K562 (cell line): ENCODE measurements at places on chromosomes 12 and 14. TPM values are rescaled to one million over a fixed set of nuclear protein-coding genes. Genes with fewer than 3 reads are reported as not detected.

Gene METTL25
- 1.9 and 2.8 TPM in 2 replicates for total RNA-seq

Gene NTF3
- not detected in 2 replicates for total RNA-seq

Gene POTEM
- total RNA-seq = not detected in 2 replicates

Gene HOXC4
- 0.75 and 1.1 TPM in 2 replicates for total RNA-seq

Gene PTPN6
- 4.1 and 6.4 TPM in 2 replicates for total RNA-seq

Gene NFYB
- 17.8 and 19.4 TPM in 2 replicates for total RNA-seq

DNA sequence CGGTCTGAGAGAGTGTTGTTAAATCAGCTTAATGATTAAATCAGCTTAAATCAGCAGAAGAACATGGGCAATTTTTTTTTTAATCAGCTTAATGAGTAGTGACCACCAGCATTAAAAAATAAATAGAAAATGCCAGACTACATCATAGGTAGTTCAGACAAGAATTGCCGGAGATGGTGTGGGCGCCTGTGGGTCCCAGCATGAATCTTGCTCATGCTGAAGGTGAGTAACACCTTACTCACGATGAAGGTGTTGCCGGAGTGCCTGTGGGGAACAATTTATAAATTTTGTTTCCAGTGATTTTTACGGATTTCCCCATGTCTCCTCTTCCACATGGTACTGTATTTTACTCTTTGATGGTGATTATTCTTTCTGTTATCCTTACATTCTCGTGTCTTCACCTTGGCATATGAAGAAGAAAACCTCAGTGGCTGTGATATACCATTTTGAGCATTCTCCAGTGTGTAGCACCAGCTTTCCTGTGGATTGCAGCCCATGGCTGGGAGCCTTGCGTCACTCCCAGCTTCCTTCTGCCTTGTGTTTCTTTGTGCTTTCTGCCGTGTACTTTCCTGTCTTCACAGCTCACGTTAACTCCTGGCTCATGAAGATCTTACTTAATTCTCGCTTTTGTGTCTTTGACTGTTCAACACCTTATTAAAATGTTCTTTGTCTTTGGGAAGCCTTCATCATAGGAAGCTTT lies 4.7 kb downstream of the TDRD9 start:
- no peak for DNase-seq

DNA sequence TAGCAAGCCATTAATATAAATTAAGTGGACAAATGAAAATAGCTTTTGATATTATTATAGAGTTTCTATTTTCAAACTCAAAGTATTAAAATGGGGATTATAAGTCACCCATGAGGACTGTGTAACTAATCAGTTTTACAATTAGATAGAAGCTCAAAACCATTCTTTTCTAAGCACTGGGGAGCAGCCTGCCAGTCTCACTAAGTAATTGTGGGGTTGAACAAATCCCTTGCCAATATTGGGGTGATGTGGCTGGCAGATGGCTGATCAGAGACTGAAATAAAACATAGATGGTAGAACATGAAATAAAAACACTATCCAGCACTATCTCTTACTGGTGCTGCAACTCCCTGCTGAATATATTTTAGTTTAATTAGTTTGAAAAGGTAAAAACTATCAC lies 353.2 kb downstream of the FLRT2 start:
- no peak for DNase-seq

DNA sequence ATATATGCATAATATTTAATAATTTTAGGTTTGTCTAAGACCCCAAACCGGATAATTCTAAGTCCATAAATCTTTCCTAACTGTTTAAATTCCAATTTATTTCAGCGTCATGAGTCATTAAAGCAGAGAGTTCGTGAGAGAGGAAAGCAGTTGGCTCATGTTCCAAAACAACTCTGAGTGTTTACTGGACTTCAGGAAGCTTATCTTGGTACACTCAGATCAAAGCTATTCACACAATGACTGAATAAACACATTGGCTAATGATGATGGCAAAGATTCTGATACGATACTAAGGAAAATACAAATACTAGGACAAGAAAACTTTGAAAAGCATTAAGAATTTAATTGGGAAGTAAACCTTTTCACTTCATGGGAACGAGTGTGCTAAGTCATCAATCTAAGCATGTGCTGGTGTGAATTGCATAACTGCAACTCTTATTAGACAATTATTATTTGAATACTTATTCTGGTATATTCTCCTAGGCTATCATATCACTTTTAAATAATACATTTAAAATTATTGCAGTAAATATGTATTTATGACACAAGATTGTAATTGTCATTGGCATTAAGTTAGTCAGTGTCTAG lies 34.8 kb upstream of the CLEC14A start:
- DNase-seq = no peak

DNA sequence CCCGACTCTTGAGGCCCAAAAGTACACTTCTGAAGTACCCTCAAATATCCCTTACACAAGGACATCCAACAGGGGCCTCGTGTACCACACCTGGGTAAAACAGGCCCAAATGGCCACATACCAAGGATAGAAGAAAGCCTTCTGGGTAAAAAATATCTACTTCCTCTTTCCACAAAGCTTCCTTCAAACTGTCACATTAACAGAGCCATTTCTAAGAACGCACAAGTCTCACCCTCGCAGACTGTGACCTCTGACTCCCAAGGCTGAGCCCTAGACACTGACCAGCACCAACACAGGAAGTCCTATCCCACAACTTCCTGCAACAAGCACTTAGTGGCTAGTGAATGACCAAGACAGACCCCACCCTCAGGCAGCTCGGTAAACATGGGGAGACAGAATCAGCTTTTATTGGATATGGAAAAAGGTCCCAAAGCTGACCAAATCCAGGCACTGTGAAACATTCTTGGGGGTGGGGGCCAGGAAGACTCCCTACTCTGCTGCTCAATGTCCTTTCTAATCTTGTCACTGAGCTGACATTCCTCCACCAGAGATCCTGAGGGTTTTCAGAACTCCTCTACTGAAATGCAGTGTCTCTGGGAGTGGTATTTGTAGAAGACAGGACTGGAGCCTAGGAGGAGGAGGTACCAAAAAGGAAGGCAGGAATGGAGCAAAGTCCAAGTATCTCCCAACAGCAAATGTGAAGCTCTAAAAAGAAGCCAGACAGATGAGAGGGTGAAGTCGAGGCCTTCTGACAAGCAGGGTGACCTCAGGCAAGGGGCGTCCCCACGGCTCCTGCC lies 15.9 kb downstream of the KCTD10 start:
- peak; percentile 52 for DNase-seq

DNA sequence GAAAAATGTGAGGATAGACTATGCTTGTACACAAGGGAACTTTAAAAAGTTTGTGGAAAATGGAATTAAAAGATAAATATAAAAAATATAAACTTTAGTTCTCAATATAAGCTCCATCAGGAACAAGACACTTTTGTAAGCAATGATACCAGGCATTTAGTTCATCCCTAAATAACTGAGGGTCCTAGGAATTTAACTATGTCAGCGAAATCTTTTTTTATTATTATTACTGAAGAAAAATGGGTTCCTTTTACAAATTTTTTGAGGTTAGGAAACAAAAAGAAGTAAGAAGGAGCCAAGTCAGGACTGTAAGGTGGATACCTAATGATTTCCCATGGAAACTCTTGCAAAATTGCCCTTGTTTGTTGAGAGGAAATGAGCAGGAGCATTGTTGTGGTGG lies 102.8 kb downstream of the TRMT5 start:
- no peak for DNase-seq

GRCh38 chr12:54448344-54448743 lies 25.1 kb downstream of the GTSF1 start:
- no peak for DNase-seq

- DNase-seq = no peak
Measured at GRCh38 chr14:74846968-74847665, 28.8 kb downstream of the PROX2 start.

- no peak for DNase-seq
Measured at GRCh38 chr12:116376354-116377193, 99.1 kb upstream of the MED13L start.

DNA sequence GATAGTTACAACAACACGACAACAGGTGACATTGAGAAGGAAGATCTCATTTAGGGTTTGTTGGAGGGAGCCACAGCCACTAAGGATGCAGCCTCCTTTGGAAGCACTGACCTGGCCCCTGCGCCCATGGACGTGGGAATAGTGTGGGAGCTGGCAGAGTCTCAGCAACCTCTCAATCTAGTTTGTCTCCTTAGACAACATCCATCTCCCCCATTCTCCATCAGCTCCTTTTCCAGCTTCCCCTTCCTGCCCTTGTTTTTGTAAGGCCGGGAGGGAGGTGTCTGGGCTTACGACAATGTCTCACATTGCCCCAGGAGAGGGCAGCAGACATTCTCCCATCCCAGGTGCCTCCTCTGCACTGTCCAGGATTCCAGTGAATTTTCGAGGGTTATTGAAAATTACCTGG lies 170.2 kb upstream of the PZP start:
- DNase-seq = peak; percentile 22

- no peak for DNase-seq
Measured at GRCh38 chr12:26929590-26929989, 8.2 kb downstream of the INTS13 start.

DNA sequence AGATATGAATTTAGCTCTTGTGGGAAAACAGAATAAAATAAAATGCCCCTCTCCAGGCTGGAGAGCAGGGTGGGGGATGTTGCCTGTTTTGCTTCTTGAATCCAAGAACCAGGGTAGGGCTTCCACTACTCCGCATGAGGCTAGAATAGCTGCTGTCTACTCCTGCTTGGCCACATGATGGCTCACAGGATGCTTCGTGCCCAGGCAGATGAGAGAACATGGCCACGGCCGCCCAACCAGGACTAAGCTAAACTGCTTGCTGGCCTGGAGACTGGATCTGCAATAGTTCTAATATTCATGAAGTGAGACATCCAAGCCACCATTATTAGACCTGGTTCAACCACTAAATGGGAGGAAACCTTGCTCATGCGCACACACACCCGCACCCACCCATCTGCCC lies 122.2 kb upstream of the METAP2 start:
- peak; percentile 29 for DNase-seq

- no peak for DNase-seq
Measured at GRCh38 chr14:38384741-38385140, 128.8 kb upstream of the CLEC14A start.

GRCh38 chr12:30323008-30323407 lies 372.7 kb downstream of the IPO8 start:
- DNase-seq = no peak

GRCh38 chr12:80815351-80815750 lies 98.6 kb downstream of the MYF5 start:
- no peak for DNase-seq

GRCh38 chr14:20516921-20517320 lies 11.6 kb downstream of the RNASE10 start:
- DNase-seq = no peak

- no peak for DNase-seq
Measured at GRCh38 chr14:67553547-67553946, 20.5 kb downstream of the PLEKHH1 start.

GRCh38 chr12:110073049-110073831 lies 24.9 kb upstream of the C12orf76 start:
- no peak for DNase-seq

DNA sequence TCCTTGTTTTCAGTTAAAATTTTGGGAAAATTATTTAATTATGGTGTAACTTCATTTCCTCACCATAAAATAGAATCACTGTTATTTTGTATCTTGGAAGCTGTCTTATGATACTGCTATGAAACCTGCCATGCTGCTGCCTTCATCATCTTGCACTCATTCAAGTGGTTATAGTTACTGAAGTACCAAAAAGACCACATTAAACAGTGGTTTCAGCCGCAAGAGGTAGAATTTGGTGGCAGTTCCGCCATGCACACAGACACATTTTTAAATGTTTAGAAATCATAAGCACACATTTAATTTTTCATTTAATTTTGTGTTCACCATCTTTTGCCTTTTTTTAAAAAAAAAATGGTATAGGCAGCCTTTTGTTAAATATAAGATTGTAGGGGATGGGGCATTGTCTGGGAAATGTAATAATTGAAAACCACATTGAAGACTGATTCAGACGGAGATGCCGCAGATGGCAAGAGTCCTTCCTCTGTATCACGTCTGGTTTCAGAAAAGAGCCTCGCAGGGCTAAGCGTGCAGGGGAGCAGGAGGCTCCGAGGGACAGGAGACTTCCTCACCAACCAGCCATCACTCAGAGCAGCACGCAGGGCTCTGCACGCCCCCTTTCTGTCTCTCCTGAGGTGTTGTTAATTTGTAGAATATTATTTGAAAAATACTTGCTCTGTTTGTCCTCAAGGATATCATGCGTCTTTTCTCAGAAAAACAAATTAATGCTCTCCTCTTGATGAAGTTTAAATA lies 115.2 kb upstream of the PELI2 start:
- no peak for DNase-seq

DNA sequence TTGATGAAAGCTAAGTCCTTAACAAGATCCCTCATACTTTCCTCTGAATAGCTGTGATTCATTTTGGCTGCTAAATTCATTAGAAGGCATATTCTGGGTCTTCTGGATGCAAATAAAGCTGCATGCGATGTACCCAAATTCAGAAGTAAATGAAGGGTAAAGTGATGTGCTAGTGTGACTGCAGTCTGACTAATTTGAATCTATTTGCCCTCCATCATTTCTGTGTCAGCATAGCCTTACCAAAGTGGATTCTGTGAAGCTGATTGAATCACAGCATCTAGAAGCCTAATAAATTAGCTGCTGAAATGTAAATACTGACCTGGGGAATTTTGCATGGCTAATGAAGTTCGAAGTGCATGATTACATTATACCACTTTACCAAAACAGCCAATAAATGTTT lies 162.2 kb downstream of the TPH2 start:
- DNase-seq = no peak

GRCh38 chr12:108333898-108334699 lies 5.0 kb downstream of the CMKLR1 start:
- DNase-seq = no peak

DNA sequence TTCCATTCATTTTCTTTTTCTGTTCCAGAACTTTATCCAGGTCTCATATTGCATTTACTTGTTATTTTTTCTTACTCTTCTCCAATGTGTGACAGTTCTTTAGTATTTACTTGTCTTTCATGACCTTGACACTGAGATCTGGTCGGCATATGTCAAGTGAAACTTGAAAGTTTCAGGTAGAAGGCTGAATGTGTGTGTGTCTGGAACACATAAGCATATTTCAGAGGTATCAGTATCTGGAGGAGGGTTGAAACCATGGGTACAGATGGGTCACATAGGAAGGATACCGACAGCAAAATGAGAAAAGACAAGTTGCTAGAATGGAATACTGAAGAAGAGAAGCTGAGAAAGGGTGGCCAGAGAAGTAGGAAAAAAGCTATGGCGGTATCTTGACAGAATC lies 22.5 kb upstream of the PTGDR start:
- no peak for DNase-seq

DNA sequence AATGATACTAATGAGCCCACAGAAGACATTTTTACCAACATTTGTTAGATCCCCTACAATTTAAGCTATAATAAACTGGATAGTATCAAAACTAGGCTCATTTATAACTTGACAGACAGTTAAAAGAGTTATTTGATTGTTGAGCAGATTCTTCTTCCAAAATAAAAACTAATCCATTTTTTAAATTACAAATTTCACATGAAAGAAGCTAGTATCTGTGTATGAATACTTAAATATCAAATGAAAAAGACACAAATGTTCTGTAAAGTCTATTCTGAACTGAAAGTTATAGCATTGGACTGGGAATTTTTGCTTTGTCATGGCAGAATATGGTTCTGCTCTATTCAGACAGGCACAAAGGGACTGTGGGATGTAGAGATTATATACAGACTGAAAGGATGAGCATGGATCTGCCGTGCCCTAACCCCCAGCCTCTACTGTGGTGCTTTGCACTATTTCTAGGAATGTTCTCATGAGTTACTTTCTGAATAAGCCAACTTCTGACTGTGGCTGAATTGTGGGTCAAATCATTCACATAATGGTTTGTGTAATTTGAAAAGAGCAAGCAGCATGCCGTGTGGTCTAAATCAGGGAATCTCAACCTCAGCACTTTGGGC lies 352.7 kb downstream of the KCNH5 start:
- DNase-seq = no peak

GRCh38 chr14:75995372-75996041 lies 9.9 kb downstream of the IFT43 start:
- no peak for DNase-seq
